Upper lobe of left lung (tissue), 6 donors: ENCODE measurements at places on chromosomes 11 and 22.

GRCh38 chr11:10139656-10140055 is 154.4 kb downstream of the SBF2 start:
- no peak for DNase-seq
- no peak overlapping the region for H3K4me3 ChIP-seq
- H3K36me3 ChIP-seq, result no peaks in the 10 kb centered on the region
- H3K27ac ChIP-seq, result no peak overlapping the region
- no peaks in the 10 kb centered on the region for H3K27me3 ChIP-seq

GRCh38 chr11:60899046-60899936 is 7.1 kb downstream of the PRPF19 start:
- no peaks in the 10 kb centered on the region for H3K27me3 ChIP-seq
- H3K36me3 ChIP-seq, result peaks cover 87% of the 10 kb centered on the region
- no peaks in the 10 kb centered on the region for H3K4me1 ChIP-seq
- no peak overlapping the region for H3K27ac ChIP-seq
- DNase-seq, result no peak

DNA sequence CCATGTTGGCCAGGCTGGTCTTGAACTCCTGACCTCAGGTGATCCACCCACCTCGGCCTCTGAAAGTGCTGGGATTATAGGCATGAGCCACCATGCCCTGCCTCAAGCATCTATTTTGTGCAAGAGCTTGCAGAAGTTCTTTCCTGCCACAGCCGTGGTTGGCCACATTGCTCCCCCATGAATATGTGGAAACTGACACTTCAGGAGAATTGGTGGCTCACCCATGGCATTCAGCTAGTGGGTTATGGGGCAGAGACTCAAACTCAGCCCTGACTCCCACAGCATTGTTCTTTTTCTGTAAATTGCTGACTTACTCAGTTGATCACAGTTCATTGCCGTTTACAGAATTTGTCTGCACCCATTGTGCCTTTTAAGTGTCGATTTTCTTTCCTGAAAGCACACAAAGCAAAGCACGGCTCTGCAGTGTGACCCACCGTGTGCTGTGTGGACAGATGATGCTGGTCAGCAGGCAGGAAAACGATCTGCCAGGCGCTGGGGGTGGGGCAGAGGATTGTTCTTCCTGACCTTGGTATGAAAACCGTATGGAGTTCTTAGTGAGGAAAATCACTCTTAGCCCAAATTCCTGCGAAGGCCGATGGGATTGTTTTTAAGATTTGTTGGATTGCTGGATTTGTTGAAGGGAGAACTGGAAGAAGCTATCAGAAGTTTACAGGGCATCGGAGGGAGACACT is 115.6 kb downstream of the PTPRJ start:
- H3K4me3 ChIP-seq, result no peak overlapping the region
- H3K36me3 ChIP-seq, result no peaks in the 10 kb centered on the region
- no peak for DNase-seq
- H3K4me1 ChIP-seq, result peaks cover 21% of the 10 kb centered on the region

- no peaks in the 10 kb centered on the region for H3K27me3 ChIP-seq
- H3K4me3 ChIP-seq, result no peak overlapping the region
- H3K27ac ChIP-seq, result no peak overlapping the region
- no peak for DNase-seq
- H3K36me3 ChIP-seq, result peaks cover 42% of the 10 kb centered on the region
Observed at GRCh38 chr22:20037419-20037818, 16.5 kb downstream of the TANGO2 start.

- H3K4me3 ChIP-seq, result peak overlapping the region; percentile 22
- DNase-seq, result no peak
- H3K4me1 ChIP-seq, result peaks cover 68% of the 10 kb centered on the region
Observed at GRCh38 chr11:46338988-46339666, 8.1 kb upstream of the DGKZ start.
